AG04449 (cell line): ENCODE measurements at places on chromosomes 1 and 21.

GRCh38 chr1:53574621-53575020 lies 115.4 kb downstream of the DMRTB1 start:
- no peak for DNase-seq

- no peak for DNase-seq
These were observed 82.4 kb upstream of the SMYD2 start for GRCh38 chr1:214198571-214198970.

GRCh38 chr1:159187033-159187432 lies 15.6 kb downstream of the CADM3 start:
- no peak for DNase-seq

DNA sequence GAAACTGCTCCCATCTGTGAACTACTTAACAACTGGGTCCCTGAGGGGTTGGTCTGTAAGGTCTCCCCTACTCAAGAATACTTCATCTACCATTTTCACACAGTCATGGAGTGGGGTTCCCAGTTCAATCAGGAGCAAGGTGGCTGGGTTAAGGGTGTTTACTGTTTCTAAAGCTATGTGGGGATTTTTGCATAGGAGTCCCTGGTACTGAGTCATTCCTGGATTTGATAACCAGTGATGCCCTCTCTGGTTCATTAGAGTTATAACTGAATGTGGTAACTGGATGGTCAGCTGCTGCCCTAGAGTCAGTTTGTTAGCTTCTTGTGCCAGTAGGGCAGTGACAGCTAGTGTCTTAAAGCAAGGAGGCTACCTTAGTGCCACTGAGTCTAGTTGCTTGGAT lies 29.4 kb upstream of the KCNJ15 start:
- DNase-seq, result no peak

DNA sequence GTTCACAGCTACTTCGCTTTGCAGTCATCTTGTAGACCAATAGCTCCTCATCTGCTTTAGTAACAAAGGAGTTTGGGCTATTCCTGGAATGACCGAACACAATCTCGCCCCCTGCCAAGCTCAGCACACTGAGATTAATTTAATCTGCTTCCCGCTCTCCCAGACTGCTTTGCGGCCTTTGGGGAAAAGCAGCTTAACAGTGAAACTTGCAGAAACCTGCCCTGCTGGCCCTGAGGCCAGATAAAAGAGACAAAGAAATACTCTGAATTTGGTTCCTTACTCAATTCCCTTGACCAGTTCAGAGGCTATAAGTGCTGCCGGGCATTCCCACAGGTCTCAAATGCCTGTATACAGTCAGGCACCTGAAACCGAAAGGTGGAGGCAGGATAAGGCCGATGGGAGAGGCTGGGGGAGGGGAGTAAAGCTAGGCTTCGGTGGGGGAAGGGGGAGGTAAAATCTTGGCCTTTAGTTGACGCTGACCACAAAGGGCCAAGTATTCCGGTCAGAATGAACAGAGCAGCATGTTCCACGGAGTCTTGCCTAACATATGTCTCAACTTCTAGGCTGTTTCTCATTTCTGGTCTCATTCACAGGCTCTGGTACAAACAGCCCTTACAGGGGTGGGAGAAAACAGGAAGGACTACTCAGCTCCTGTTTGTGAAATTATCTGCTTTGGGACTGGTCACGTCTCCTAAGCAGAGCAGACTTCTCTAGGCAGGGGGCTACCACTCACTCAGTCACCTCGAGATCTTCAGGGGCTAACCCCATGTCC lies 17.7 kb upstream of the A3GALT2 start:
- DNase-seq, result no peak
